ENCODE measurements at places on chromosomes 6 and 20. TPM values are rescaled to one million over a fixed set of nuclear protein-coding genes. Genes with fewer than 3 reads are reported as not detected.

Gene SOX12
- total RNA-seq, result 12.5 TPM

Gene ANGPT4
- total RNA-seq, result not detected

Gene PRRT1
- 1.7 TPM for total RNA-seq

Gene NKAIN2
- not detected for total RNA-seq

Gene SLC17A2
- not detected for total RNA-seq

Gene SLC35B2
- 27.9 TPM for total RNA-seq

Gene SLC16A10
- total RNA-seq, result 5.0 TPM

Gene ZNFX1
- 54.4 TPM for total RNA-seq

Gene TRAPPC3L
- total RNA-seq, result 3.6 TPM

Gene PPP1R16B
- total RNA-seq, result 35.7 TPM

Gene BCAS4
- 14.7 TPM for total RNA-seq

Gene C6orf52
- total RNA-seq, result 0.50 TPM

Gene CTCFL
- not detected for total RNA-seq

Gene TRIM31
- not detected for total RNA-seq
